Fibroblast of pulmonary artery (primary cell): ENCODE measurements at places on chromosomes 2 and 18.

- DNase-seq: no peak
These were observed 51.0 kb downstream of the KCNG2 start for GRCh38 chr18:79848579-79849327.

DNA sequence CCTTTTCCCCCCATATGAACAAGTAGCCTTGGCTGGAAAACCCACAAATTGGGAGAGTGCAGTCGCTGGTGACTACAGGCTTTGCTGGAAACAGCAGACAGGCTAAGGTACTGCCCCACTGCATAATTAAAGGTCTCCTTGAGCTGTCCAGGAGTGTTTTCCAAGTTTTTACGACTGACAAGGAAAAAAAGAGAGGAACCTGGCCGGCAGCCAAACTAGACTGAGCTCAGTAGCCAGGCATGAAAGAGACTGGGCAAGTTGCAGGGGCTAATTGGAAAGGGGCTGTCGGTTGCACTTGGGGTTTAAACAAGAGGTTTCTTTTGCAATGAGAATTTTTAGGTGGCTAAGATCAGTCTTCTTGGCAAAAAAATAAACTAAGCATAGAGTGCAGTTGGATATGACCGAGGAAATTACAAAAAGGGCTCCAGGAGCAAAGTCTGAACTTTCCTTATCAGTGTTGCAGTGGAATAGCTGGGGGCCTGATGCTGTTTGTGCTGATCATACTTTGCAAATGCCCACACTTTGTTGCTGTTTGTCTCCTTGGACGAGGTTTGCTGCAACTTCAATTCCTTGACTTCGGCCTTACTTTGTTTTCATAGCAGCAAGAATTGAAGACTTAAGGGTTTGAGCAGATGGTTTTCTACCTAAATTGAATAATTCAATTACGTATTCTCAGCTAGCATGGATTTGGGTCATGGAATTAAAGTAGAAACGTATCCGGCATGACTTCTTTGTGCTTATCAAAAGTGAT is 2.1 kb downstream of the GULP1 start:
- peak; percentile 78 for DNase-seq

- DNase-seq: no peak
These were observed 95.1 kb downstream of the ALPK2 start for GRCh38 chr18:58533766-58534165.

DNA sequence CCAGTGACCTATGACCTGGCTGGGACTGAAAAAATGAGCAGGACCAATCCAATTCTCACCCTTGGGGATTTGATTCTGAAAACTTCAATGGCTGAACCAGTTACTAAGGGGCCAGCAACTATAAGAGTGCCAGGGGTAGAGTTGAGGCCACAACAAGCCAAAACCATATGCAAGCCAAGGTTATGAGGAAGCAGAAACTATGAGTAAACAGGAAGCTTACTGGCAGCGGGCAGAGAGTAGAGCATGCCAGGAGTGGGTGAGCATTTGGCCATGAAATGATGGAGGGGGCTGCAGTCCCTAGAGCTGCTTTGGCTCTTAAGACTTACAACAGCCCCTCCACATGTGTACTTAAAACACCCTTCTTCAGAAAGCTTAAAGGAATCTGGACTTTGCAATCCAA is 82.4 kb downstream of the RBMS1 start:
- DNase-seq: peak; percentile 65

DNA sequence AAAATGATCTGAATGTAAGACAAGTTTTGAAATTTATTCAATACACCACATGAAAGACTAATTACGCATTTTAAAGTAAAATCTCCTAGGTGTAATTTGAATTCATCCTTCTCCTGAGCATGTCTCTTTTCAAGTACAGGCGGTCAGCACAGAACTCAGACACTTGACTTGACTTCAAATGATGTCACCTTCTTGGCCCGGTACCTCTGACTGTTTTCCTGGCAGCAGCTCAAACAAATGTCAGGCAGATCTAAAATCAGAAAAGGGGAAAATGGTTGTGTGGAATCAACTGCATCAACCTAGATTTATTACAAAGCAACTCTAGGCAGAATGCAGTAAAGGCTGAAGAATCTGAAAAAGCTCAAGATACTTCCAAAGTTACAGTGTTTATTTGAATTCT is 11.4 kb upstream of the PROKR1 start:
- peak; percentile 25 for DNase-seq

GRCh38 chr18:42113529-42114191 is 158.6 kb downstream of the PIK3C3 start:
- peak; percentile 56 for DNase-seq

DNA sequence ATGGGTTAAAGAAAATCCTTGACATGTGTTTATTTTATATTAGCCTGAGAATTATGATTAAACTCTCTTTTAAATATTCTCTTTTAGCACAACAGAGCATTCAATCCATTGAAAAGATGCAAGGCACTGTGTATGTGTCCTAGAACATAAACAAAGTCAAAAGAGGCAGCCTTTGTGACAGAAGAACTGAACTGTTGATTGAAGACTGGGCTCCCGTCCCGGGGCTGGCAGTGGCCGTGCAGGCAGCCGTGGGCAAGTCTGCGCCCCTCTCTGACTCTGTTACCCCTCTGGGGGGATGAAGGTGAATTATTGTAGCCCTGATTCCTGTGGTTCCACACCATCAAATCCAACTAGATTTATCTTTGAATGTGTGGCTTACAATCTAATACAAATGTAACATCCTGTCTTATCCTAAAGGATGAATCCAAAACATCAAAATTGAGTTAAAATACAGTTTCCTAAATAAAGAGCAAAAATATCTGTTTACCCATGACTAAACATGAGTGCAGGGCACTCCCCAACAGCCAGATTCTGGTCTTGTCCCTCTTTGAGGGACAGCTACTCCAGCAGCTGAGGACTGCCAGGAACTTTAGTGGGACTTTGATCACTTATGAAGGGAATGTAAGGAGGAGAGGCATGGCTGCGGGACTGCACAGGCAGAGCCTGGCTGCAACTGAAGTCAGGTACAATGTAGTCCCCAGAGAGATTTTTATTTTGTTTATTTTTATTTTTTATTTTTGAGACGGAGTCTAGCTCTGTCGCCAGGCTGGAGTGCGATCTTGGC is 37.3 kb upstream of the SH3BP4 start:
- no peak for DNase-seq

- DNase-seq: no peak
These were observed 55.2 kb downstream of the ANKRD12 start for GRCh38 chr18:9191658-9192256.

DNA sequence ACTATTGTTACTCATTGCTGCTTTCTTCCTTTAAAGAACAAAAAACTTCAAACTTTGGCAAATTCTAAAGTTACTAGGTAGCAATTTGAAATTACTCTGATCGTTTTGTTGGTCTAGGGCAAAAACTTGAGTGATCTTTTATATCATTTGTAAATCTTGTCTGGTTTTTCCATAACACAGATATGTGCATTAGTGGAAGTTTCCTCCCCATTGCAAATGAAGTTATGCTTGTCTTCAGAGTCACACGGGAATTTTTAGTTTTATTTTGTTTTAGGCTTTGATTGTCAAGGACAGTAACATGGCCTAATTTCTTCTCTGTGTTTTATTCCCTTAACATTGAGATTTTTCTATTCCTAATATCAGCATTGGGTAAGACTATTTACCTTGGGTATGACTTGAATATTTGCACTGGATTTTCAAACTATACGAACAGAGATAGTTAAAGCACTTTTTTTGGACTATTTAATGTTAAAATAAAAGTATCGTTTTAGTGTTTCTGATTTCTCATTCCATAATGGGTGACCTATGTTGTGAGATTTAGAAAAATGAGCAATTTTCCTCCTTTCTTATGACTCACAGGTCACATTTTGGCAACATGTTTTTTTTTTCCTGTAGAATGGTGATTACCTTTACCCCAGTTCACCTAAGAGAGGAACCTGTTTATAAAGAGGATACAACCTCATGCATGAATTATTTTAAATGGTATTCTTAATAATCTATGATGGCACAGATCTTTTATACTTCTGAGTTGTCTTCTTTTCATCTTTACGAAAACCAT is 65.0 kb downstream of the BABAM2 start:
- peak; percentile 41 for DNase-seq

GRCh38 chr18:24560511-24560981 is 100.1 kb downstream of the HRH4 start:
- no peak for DNase-seq

GRCh38 chr18:11392980-11393885 is 216.2 kb upstream of the SLC35G4 start:
- no peak for DNase-seq

- peak; percentile 42 for DNase-seq
These were observed 243.8 kb downstream of the BABAM2 start for GRCh38 chr2:28134262-28134812.

GRCh38 chr2:145221516-145221915 is 701.6 kb upstream of the ZEB2 start:
- no peak for DNase-seq

DNA sequence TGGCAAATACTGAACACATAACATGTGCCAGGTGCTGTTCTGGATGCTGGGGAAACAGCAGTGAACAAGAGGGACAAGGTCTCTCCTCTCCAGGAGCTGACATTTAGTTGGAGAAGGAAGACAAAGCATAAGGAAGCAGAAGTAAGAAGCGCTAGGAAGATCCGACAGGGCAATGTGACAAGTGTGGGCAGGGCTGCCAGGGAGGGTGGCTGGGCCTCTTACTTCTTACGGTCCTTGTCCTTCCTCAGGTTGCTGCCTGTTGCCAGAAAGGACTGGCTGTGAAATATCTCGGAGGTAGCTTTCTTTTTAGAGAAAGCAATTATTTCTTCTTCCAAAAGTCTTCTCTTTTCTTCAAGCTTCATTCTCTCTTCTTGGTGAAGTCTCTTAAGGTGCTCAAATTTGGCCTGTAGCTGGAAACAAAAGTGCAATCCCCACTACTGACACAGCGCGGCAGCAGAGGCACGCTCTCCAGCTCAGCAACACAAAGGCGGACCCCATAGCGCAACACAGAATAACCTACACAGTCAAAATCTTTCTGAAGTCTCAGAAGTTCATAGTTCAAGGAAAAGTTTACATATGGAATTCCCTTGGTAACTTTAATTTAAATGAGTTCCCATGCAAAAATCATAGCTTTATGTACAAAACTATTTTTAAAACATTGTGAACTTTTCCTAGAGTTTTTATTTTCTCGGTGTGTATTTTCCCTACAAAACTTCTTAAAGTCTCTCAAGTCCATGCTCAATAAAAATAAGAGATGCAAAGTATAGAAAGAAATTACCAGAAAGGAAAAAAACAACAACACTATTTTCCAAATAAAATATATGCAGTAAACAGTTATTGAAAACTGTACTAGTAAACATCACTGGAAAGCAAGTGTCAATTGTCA is 67.7 kb downstream of the SEPTIN10 start:
- DNase-seq: peak; percentile 79
